ENCODE measurements at places on chromosomes 2 and 18.

DNA sequence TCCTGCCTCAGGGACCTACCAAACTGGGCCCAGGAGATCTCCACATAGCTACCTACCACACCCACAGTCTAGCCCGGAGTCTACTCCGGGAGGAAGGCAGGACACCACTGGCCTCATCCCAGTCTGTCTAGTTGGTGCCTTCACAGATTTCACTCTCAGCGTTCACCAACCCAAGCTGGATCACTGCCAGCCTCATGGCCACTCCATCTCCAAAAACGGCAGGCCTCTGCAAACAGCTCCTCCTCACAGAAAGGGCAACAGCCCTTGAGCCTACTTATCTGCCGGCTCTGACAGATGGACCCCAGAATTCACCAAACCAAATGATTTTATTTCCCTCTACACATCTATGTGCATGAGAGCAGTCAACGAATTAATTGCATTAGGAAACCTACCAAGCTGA lies 61.3 kb downstream of the NCKAP5 start:
- no peak for DNase-seq

DNA sequence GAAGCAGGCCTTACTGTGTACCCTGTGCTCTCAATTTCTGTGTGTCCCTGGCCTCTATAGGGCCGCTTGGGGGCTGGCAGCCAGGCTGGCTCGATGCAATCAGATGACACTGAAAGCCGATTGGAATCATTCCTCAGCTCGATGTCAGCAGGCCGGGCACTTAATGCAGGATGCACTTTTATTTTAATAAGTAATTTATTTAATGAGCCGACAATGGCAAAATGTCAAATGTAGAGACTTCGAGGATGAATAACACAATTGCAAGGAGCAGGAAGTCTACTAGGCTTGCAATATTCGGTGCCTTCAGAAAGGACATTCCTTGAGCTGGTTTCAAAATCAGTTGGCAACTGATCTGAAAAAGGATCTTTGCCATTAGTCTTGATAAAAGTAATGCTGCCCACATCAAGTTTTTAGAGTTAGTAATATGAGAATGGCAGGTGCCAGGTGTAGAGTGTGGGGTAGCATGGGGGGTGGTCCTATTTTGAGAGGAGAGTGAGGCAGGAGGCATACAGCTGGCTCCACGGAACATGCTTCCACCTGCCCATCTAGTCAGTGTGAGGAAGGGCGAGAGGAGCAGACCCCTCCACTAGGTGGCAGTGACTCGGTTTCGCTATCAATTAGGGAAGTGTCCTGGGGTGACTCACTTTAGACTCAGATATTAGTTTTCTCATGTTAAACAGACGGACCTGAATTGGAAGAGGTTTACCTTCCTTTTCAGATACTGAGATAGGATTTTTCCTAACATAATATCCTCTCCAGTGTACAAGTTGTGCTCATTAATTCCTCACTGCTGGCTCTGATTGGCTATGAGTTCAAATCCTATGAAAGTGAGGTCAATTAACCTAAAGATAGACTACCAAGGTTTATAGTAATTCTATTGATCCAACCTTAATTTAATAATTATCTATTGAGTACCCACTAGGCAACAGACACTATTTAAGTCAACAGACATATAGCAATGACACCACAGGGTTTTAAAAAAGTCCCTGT lies 80.9 kb downstream of the NABP1 start:
- peak; percentile 57 for DNase-seq

GRCh38 chr2:100675373-100675772 lies 112.6 kb downstream of the PDCL3 start:
- DNase-seq: no peak

GRCh38 chr2:121348128-121348740 lies 63.2 kb upstream of the TFCP2L1 start:
- DNase-seq: no peak

DNA sequence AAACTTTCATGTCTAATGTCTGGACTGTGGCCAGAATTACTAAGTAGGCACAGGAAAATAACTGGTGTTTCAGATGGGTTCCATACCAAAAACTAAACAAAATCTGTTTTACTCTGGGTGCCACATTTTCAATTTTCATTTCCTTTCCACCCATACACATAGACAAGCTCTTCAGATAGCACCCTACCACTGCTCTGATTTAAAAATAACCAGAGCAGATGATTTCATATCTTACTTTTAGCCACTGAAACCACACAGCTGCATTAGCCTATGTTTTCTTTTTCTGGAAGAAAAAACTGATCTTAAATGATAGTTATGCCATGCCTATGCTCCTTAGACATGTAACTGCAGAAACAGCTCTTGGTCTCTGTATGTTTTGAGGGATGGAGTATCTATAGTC lies 647.6 kb downstream of the CPS1 start:
- no peak for DNase-seq

DNA sequence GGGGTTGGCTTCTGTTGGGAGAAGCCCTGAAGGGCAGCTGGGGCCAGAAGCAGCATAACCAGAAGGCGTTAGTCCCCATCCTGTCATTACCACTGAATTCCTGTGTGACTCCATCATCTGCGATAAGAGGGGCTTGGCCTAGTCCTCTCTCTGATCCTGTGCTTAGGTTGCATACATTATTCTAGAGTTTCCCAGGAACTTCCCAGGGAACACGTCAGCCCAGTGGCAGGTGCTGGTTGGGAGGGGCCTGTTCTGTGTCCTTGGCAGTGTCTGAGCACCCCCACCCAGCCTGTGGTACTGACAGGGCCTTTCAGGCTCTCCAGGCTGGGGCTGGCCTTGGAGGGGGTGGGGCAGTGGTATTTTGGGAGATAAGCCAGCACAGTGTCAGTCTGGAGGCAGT lies 4.5 kb upstream of the TOGARAM2 start:
- no peak for DNase-seq

DNA sequence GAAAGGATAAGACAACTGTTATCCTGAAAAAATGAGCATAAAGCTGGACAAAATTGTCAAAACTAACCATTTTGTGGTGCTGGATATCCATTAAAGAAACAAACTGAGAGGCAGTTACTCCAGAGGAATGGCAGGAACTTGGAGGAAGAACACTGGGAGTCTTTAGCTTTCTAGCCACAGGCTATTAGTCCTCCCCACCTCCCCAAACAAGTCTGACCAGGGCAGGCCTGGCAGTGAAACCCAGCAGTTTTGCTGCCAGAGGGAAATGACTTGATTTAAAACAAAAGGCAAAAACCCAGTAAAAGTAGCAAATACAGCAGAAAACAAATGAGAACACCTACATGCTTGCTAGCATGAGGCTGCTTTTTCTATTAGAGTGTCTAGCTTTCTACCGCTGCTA lies 34.9 kb downstream of the OSBPL1A start:
- DNase-seq: no peak

- no peak for DNase-seq
These were observed 53.3 kb upstream of the NFE2L2 start for GRCh38 chr2:177317857-177318256.

DNA sequence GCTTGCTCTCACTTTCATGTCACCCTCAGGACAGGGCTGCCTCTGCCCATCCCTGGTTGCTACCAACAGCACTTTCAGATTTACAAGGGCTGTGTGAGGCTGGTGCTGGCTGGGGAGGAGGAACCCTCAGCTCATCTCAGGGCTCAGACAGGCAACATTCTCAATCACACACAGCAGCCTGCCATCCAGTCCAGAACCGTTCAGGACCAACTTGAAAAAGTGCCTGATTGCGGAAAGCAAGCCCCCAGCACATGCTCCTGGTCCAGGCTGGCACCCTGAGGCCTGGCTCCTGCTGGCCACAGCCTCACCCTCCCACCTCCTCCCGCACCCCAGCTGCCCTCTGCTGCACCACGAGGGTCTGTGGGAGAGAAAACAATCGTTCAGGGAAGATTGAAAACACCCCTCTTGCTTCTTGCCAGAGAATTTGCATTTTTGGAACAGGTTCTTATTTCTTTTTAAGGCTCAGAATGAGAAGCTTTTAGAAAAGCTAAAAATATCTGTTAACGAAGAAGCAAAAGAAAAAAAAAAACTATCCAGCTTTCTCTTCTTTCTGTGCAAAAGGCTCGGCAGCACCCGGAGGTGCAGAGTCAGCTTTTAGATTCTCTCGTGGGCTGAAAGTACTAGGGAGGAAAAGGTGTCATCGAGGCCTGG lies 403.8 kb upstream of the ID2 start:
- DNase-seq: no peak
